ENCODE measurements at places on chromosomes 3 and 15.

DNA sequence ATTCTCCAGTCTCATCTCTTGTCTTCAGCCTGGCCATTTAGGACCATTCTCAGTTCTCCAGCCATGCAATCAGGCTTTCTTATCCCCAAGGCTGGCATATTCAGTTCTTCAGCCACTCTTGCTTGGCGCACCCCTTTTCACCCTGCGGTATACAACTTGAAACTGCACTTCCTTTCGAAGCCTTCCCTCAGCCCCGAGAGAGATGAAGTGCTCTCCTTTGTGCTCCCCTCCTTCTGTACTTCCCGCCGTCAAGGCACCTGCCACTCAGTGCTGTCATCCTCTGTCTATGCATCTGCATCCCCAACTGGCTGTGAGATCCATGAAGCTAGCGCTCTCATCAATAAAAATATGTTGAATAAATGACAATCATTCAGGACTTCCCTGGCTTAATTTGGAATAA, 45.7 kb downstream of the MORC1 start:
- no peak for DNase-seq

- no peak for DNase-seq
These were observed 21.7 kb downstream of the SLC6A1 start for GRCh38 chr3:11014253-11014652.

DNA sequence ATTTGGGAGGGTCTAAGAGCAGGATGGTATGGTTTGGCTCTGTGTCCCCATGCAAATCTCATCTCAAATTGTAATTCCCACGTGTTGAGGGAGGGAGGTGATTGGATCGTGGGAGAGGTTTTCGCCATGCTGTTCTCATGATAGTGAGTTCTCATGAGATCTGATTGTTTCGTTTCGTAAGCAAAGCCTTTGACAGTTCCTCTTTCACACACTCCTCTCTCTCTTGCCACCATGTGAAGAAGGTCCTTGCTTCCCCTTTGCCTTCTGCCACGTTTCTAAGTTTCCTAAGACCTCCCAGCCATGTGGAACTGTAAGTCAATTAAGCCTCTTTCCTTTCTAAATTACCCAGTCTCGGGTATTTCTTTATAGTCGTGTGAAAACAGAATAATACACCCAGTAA, 553.7 kb downstream of the TAFA4 start:
- no peak for DNase-seq

DNA sequence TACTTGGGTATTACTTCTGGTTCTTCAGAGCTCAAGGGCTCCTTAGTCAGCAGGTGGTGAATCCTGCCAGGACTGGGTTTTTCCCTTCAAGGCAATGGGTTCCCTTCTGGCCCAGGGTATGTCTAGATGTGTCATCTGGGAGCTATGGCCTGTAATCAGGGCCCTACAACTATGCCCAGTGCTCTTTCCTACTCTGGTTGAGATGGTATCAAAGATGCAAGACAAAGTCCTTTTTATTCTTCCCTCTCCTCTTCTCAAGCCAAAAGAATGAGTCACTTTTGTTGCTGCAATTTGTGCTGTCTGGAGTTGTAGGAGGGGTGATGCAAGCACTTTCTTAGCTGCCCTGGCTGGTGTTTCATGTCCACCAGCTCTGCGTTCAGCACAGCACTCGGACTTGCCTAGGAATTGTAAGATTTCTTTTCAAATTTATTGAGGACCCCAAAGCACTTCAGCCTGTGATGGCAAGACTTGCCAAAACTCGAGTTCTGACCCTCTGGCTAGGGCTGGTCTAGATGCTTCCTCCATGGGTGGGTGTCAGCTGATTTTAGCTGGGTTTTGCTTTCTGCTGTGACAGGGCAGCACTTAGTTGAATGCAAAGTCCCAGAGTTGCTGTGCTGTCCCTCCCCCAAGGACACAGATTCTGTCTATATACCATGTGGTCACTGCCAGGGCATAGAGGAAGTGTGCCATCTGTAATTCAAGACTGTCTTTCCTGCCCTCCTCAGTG, 129.2 kb upstream of the CBLB start:
- DNase-seq, result no peak

DNA sequence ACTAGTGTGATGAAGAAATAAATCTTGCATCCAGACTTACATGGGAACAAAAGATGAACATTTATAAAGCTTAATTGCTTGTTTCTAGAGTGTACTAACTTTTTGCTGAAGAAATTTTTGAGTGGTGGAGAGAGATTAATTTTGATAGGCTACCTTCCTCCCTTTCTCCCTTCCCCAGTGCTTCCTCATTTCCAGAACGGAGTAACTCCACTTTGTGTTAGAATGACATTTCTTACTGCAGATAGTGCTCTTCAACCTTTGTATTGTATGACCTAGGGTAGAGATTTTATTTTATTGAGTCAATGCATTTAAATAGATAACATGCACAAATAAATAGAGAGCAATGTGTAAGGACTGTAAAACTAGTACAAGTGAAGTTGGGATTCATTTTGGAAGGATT, 1.9 kb downstream of the ATP1B3 start:
- DNase-seq, result no peak

Measured in anterior cingulate cortex (tissue), 58 donors.